COR-L47 (cell line): ENCODE measurements at places on chromosomes 5 and 9.
A peak's percentile ranks its signal among the peaks of the same experiment; 100 is the strongest.

DNA sequence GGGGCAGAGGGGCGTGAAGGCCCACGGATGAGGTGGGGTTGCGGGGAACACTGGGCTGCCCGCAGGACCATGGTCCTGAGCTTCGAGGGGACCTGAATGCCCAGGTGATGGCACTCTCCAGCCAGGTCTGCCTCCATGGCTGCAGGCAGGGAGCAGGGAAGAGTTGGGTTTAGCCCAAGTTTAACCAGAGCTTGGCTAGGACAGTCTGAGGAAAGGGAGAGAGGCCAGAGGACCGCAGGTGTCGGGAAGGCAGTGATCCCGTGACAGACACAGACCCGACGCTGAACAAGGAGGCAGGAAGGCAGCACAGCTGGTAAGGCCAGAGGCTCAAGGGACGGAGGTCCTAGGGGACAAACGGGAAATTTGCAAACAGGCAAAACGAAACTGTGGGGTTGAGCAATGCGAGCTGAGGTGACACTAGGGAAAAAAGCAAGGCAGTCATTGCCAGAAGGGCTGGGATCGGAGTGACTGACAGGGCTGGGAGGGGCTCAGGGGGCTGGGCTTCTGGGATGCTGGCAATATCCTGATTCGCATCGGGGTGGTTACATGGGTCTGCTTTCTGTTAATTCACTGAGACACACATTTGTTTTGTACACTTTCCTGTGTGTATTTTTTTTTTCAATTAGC is 25.0 kb downstream of the ARPC5L start:
- no peak for DNase-seq

DNA sequence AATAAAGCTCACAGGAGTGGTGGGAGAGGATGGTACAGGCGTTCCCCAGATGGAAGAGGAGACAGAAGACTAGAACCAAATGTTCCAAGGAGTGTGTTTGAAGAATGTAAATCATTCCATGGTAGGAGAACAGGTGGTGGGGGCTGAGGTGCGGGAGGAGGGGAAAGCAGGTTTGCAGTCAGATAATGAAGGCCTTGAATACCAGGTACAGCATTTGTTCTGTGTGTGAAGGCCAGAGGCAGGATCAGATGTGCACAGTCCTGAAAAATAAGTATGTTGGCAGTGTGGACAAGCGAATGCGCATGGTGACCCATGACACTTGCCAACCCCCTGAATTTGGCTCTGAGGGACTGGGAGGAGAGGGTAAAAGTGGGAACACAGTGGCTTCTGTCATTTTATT is 59.9 kb upstream of the ALDH1B1 start:
- DNase-seq: no peak

DNA sequence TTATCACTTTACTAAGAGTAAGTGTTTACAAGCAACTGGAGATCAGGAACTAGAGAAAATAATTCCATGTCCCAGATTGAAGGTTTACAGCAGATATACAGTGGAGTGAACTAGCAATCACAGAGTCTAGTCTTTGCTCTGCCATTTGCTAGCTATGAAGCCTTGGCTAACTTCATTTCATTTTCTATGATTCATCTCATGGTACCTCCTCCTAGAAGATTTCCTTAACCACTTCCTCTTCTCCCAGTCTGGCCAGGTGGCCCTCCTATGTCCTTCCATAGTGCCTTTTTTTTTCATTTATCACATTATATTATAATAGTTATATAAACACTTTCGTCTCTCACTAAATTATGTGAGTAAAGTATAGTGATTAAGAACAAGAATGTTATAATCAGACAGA is 52.1 kb downstream of the GRIA1 start:
- DNase-seq: no peak

GRCh38 chr5:142974409-142974808 is 204.2 kb downstream of the ARHGAP26 start:
- no peak for DNase-seq

DNA sequence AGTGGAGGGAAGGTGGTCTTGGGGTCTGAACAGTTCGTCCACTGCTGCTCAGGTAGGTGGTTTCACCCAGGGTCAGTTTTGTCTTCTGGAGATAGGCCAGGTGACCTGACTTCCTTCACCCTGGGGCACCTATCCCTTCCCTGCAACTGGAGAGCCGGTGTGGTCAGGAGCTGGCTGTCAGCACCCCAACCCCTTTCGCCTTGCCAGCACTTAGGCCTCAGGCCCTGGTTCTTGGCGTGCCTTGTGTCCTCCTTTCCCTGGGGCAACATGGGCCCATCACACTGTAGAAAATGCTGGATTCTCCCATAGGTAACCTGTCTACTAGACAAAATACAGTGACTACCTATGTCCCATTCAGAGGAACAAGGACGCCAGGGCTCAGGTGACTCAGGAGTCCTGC is 13.1 kb downstream of the PROP1 start:
- DNase-seq: no peak

DNA sequence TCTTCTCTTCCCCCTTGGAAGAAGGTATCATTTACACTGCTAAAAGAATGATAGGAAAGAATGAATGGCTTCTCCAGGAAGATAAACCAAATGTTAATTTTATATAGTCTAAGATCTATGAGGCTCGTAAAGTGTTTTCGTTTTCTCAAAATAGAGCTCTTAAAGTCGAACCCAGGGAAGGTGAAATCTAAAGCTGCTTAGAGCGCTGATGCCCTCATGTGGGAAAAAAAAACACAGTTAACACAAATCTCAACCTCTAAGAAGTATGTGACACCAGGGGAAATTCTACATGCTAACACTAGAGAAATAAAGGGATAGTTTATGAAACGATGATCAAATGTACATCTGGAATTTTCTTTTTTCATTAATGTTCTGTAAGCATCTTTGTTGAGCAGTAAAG is 257.9 kb downstream of the RASEF start:
- DNase-seq: no peak

DNA sequence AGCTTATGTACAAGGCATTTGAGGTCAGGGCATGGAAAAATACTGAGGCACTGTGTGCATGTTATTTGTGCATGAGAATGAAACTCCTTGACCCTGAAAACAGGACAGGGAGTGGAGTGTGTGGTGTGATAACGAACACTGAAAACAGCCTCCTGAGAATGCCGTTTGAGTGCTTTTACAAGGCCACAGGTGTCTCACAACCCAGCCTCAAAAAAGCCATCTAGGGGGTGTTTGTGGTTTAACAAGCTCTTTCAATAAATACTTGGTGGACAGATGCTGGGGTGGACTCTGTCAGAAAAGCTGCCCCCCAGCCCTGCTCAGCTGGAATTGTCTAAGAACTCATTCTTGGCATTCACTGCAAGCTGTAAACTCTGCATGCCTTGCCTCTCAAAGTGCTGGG is 94.0 kb upstream of the SLC25A48 start:
- DNase-seq: no peak

DNA sequence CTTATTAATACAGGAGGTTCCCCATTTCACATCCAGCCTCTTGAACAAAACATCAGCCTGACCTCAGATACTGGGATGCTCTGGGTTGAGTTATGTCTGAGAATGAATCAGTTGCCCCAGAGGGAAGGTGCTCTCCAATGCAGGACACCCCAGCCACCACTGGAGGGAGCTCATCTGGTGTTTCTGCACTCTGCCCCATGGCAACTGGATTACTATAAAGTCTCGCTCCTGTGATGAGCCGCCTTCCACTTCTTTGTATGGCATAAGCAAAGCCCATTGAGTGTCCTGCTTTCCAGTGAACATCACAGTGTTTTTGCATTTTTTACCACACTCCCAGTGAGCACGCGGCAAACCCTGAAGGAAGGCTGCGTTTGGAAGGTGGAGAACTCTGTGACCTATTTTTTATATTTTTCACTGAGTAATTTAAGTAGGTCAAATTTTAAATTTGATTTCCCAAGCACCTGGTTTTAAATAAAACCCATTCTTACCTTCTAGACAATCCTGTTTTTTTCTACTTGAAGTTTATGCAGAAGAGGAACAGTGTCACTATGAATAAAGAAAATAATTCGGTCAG is 176.9 kb upstream of the WWC1 start:
- peak; percentile 52 for DNase-seq

GRCh38 chr9:6646293-6646636 is 736 bp upstream of the GLDC start:
- DNase-seq: no peak

DNA sequence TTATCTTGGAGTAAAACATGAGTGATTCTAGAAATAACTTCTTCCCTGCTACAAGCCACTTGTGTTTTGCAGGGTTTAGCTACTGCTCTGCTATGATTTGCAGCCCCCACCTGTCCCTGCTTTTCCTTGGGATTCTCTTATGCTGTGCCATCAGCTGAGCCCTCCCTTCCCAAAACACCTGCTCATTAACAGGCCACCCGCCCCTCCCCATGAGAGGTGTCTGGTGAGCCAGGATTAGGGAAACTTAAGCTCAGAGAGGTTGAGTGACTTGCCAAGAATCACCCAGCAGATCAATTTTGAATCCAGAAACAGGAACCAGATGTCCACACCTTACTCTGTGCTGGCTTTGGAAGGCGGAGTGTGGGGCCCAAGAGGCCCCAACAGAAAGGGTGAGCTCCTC is 111.7 kb upstream of the CXCL14 start:
- DNase-seq: no peak

- no peak for DNase-seq
Measured at GRCh38 chr9:133144904-133145851, 18.5 kb downstream of the GBGT1 start.

GRCh38 chr9:135442075-135442474 is 37.5 kb upstream of the PPP1R26 start:
- no peak for DNase-seq

DNA sequence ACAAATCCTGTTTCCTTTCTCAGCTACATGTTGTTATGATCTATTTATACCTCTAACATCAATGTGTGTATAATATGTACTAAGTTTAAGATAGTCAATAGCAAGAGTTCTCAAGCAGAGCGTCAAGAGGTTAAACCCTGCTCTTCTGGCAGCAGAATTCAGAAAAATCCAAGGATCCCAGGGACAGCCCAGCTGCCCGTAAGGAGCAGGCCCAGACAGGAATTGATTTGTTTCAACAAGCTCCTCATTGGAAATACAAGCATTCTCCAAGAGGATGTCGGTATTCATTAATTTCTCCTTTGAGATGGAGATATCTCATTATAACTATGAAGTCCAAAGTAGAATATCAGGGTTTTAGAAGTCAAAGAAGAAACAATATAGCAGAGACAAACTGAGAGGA is 14.9 kb downstream of the EFNA5 start:
- no peak for DNase-seq

- no peak for DNase-seq
Measured at GRCh38 chr5:174413567-174414314, 310.6 kb upstream of the MSX2 start.

GRCh38 chr9:135074354-135075233 is 12.9 kb upstream of the OLFM1 start:
- DNase-seq: no peak

GRCh38 chr5:149206524-149207141 is 65.0 kb upstream of the AFAP1L1 start:
- DNase-seq: no peak

DNA sequence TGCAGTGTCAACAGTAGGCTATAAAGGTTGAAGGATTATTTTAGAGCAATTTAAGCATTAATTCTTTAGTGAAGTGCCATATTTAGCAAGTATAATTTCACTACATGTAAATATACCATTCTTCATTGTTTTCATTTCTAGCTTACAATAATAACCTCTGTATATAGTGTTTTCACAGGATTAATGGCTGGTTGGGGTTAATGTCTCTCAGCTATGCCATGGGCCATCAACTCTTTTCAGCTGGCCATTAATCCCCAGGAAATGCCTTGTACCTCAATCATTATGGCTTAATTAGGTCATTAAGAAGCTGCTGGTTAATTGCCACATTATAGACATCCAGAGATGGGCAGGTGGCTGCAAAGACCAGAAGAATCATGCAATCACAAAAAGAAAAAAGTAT is 715.1 kb downstream of the MAT2B start:
- no peak for DNase-seq

- DNase-seq: no peak
Measured at GRCh38 chr5:143976055-143976454, 164.1 kb downstream of the HMHB1 start.
